ENCODE measurements at places on chromosomes 13 and 19. TPM values are rescaled to one million over a fixed set of nuclear protein-coding genes. Genes with fewer than 3 reads are reported as not detected.

The IFNL1 gene
- total RNA-seq: not detected

The CHMP2A gene
- total RNA-seq: 74.3 TPM

The SAE1 gene
- 153 TPM for total RNA-seq

The ZNF253 gene
- 6.7 TPM for total RNA-seq

The IGFL2 gene
- not detected for total RNA-seq

The POLR2E gene
- total RNA-seq: 173 TPM

The CD320 gene
- 66.3 TPM for total RNA-seq

The IGFL3 gene
- total RNA-seq: not detected

The ANGPTL4 gene
- 11.7 TPM for total RNA-seq
